ENCODE measurements at places on chromosomes 12 and 14.
A peak's percentile ranks its signal among the peaks of the same experiment; 100 is the strongest.

DNA sequence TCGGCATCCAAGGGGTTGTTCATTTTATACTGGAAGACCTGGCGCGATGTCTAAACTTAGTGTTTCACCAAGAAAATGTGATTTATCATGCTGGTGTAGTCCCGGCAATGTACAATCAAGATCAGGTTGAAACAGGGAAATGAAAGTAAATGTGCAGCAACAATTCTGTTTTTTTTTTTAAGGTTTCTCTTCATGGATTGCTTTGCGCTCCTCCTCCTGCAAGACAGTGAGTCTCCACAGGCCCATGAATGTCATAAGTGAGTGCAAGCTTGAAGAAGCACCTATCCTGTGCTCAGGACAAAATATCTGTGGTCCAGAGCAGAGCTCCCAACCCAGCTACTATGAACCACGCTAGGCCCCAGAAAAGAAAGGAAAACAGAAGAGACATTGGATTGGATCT is 143.4 kb downstream of the KCNK10 start:
- DNase-seq = no peak

GRCh38 chr12:122951406-122951805 is 14.9 kb downstream of the ABCB9 start:
- no peak for DNase-seq

GRCh38 chr12:99232324-99232723 is 415.2 kb upstream of the GARIN6 start:
- DNase-seq = no peak

- no peak for DNase-seq
Measured at GRCh38 chr12:5369298-5369697, 62.6 kb upstream of the NTF3 start.

DNA sequence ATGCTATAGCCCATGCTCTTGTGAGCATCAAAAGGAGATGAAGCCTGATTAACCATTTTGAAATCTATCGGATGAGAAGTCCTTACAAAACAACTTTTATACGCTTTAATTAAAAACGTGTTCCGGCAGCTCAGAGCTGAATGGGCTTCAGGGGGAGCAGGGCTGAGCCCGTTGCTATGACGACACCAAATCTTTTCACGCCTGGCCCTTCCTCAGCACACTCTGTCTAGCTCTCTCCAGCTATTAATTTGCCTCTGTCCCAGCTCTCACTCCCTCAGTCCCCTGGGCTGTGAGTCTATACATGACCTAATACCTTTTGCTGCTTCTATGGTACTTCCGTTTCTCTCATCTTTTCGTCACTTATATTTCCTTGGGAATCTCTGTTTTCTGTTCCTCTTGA is 15.8 kb downstream of the FOXA1 start:
- DNase-seq = no peak

DNA sequence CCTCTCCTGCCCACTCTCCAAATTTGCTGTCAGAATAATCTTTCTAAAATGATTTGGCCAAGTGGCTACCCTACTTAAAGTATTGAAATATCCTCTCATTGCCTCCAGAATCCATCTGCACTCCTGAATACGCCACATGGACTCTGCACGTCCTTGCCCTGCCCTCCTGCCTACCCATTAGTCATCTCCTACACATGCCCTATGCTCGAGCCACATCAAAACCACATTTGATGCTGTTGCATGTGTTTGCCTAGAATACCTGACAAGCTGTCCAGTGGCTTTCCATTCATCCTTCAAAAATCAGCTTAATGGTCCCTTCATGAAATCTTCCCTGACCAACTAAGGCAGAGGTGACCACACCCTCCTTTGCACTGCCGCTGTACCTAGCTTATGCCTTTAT is 17.0 kb downstream of the VCPKMT start:
- DNase-seq = no peak

DNA sequence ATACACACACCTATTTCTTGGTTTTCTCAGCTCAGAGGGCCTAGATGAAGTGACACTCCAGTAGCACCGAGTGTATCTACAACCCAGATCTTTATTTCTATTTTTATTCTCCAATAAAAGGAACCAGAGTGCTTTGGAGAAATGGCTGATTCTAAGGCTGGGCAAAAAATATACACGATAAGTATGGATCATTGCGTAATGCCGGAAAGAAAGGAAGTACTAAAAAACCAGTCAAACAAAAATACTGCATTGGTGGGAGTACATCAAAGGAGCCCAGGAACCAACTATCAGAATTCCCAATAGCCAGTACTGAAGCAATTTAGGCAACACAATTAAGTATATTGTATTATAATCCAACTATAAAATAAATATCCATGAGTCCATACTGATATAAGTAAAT is 400.9 kb upstream of the CCDC196 start:
- no peak for DNase-seq

- DNase-seq = peak; percentile 43
Measured at GRCh38 chr12:90959538-90960139, 4.7 kb upstream of the CCER1 start.

- no peak for DNase-seq
Measured at GRCh38 chr14:52879958-52880357, 70.9 kb downstream of the FERMT2 start.

DNA sequence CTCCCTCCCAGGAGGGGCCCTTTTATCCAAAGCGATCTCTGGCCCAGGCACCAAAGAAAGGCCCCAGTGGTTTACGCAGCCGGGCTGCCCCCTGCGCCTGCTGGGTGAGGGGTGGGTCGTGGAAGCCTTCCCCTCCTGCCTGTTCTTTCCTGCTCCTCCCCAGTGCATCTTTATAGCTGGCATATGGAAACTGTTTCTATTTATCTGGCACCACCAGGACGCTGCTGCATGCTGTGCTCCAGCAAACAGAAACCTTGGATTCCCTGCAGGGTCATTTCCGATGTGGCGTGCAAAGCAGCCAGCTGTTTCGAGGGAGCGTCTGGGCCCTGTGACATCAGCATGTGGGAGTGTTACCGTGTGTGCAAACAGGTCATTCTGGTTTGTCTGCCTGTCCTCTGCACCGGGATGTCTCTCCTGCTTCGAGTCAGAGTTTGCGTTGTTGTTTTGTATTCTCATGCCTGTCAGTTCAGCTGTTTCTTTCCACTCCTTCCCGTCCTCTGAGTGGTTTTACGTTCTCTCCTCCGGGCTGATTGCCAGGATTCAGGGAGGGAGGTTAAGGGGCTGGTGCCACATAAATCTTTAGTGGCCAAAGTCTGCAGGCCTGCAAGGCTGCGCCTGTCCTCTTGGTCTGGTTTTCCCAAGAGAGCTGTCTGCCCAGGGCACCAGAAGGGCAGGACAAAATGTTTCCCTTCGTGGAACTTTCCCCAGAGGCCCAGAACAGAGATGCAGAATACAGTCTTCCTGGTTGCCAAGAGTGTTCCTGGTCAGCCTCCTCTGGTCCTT is 24.6 kb downstream of the TPCN1 start:
- DNase-seq = no peak

GRCh38 chr12:52148464-52149181 is 43.2 kb downstream of the KRT80 start:
- DNase-seq = no peak

GRCh38 chr14:55074662-55075061 is 23.2 kb downstream of the MAPK1IP1L start:
- DNase-seq = peak; percentile 16

DNA sequence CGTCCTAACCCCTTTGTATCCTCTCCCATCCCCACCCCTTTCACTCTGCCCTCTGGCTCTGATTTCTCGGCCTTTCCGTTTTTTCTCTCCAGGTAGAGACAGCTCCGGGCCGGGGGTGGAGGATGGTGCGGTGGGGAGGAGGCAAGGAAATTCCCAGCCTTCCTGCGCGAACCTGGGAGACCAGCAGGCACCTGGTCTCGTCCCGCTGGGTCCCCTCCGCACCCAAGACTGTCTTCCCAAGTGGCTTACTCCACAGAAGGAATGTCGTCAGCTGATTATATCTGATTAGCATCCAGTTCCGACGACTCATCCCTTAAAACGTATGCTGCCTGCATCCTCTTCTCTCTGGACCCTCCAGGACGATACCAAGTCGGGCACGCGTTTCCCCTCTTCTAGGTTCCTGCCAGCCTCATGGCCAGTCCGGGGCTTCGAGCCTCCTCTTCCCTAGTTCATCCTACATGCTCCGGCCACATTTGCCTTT is 42.2 kb upstream of the CAPRIN2 start:
- DNase-seq = no peak

DNA sequence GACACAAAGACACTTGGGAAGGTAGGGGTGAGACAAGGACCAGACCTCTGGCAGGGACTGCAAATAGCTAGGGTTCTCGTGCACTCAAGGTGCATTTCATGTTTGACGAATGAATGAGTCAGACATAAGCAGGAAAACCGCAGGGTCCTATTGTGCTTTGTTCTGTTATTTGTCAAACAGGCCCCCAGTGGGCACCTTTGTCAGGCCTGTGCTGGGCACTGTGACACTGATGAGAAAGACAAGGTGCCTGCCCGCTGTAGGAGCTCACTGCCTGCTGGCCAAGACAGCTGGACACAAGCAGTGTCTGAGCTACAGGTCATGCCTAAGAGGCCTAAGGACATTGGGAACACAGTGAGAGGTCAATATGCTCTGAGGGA is 2.3 kb downstream of the OTUB2 start:
- DNase-seq = no peak

DNA sequence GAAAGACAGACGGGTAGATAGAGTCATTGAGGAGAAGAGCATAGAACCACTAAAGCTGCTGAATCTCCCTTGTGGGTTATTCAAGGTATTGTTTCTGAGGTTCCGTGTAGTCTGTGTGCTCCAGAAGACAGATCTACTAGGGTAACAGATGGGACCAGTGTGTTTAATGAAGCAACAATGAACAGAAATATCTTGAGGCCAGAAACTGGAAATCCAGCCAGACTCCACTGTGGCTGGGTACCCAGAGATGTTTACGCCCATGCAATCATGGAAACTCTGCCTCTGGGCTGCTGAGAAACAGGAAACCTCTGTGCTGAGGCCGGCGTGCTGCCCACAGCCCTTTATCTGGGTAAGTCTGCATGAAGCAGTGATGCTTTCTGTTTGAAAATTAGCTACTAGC is 8.3 kb downstream of the PROX2 start:
- peak; percentile 52 for DNase-seq

GRCh38 chr12:5589054-5589453 is 157.1 kb downstream of the NTF3 start:
- no peak for DNase-seq

DNA sequence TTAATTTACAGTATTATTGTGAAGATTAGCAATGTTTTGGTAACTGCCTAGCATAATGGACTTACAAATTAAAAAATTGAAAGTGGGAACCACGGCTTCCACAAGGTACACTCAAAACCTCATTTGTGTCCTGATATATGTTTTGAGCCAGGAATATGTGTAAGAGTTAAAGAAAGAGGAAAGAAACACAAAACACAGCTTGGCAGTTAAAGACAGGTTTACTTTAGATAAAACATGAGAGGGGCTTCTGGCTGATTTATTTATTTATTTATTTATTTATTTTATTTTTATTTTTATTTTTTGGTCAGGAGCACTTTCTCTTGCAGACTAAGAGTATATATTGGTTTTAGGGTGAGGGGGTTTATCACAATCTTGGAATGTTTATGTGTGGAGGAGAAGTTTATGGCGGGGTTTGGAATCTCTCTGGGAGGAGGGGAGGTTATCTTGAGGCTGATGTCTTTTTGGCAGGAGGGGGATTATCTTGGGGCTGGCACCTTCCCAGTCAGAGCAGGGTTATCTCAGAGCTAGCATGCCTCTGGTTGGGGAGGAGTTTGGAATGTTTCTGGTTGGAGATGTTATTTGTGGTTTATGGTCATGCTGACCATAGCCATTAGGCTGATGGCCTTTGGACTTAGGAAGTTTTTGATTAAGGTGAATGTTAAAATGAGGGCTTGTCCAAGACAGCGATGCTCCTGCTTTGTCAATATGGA is 436.7 kb downstream of the DAD1 start:
- no peak for DNase-seq

DNA sequence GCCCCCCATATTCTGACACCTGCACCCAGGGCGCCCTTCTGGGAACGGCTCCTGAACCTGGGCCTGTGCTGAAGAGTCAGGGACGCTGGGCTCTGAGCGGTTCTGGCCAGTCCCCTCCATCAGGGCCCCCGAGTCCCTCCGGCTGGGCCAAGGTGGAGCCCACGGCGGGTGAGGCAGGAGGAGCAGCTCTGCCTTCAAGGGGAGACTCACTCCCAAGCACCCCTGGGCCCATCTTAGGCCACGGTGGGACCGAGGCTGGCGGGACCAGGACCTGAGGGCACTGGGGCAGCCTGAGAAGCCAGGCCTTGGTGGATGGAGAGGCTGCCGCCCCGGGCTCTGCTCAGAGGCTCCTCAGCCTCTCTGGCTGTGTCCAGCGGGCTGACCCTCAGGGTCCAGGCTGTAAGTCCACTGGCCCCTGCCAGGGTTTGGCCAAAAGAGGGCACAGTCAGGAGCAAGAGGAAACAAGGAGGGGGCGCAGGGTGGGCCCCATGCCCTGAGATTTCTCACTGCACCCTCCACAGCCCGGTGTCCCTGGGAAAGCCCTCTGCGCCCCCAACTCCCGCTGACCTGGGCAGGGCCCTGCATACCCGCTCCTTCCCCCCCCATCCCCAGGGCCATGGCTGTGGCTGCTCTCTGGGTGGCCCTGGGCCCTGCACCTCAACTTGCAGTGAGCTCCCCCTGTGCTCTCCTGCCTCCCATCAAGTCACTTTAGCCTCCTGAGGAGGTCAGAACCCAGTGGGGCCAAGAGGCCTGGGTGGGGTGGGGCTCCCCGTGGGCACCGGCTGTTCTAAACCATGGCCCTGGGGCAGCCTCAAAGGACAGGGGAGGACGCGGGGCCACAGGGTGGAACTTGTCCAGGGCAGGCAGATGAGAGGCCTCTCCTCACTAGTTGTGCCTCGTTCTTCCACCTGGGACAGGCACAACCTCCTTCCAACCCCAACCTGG is 266.4 kb upstream of the SFSWAP start:
- DNase-seq = no peak

GRCh38 chr12:114834621-114835020 is 150.6 kb upstream of the TBX3 start:
- DNase-seq = no peak

GRCh38 chr12:10241727-10242126 is 29.1 kb downstream of the GABARAPL1 start:
- DNase-seq = no peak

- no peak for DNase-seq
Measured at GRCh38 chr12:51085757-51086156, 2.4 kb upstream of the CSRNP2 start.

- no peak for DNase-seq
Measured at GRCh38 chr12:116876151-116876869, 4.9 kb downstream of the HRK start.

- peak; percentile 71 for DNase-seq
Measured at GRCh38 chr14:75514673-75515628, 7.3 kb upstream of the BATF start.

GRCh38 chr14:69043596-69044260 is 64.6 kb upstream of the ACTN1 start:
- no peak for DNase-seq

GRCh38 chr12:29517264-29517663 is 19.8 kb upstream of the OVCH1 start:
- DNase-seq = no peak

DNA sequence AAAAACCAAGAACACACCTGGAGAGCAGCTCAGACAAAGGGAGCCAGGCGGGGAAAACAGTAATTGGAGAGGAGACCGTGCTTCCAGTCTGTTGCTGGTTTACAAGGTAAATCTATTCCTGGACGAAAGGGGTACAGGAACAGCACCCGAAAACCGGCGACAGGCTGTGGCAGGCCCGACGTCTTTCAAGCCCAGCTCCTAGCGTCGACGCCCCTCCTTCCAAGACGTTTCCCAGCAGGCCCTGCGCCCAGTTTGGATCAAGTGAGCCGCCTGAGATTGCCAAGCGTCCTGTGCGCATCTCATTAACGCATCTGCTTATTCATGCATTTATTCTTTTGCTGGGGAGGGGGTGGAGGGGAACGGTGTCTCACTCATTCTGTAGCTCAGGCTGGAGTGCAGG is 1.4 kb downstream of the C12orf56 start:
- DNase-seq = no peak

- DNase-seq = no peak
Measured at GRCh38 chr14:69619012-69619411, 7.6 kb downstream of the SUSD6 start.
